ENCODE measurements at places on chromosomes 6 and 20.

GRCh38 chr6:43222418-43223059, 6.7 kb downstream of the DNPH1 start:
- peaks cover 3% of the 10 kb centered on the region for H3K4me1 ChIP-seq
- no peak overlapping the region for H3K27ac ChIP-seq
- peaks cover 20% of the 10 kb centered on the region for H3K36me3 ChIP-seq

- no peak for DNase-seq
- no peak overlapping the region for H3K27ac ChIP-seq
- no peaks in the 10 kb centered on the region for H3K27me3 ChIP-seq
- H3K36me3 ChIP-seq: no peaks in the 10 kb centered on the region
Measured at GRCh38 chr20:61762167-61762710, 303.4 kb downstream of the TAF4 start.

DNA sequence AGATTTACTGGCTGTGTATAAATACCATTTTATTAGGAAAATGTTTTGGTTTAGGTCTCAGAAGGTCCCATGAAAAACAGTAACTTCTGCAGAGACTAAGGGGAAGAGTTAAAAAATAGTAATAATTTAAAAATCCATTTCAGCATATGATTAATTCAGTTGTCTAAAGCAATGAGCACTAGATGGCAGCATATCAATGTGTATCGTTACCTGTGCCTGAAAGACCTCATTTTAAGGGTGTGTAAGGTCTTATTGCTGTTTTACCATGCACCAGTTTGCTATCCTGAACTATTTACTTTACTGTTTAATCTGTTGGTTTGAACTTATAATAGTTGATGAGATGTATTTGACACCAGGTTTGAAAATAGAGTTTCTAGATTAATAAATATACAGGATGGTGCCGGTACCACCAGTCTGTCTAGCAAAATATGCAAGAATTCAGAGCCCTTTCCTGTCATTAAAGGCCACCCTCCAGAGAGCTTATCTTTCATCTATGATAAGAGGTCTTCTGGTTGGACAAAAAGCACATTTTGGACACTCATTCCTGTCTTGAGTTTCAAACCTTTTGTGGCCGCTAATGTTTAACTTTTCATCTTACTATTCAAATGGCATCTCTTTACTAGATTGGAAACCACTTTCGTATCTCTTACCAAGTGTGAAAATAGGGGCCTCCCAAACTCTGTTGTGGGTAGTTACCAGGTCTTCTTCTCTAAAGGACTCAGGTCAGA, 8.9 kb upstream of the AHI1 start:
- H3K36me3 ChIP-seq: no peaks in the 10 kb centered on the region
- H3K4me3 ChIP-seq: no peak overlapping the region
- no peak overlapping the region for H3K27ac ChIP-seq
- H3K4me1 ChIP-seq: no peaks in the 10 kb centered on the region
- peak; percentile 61 for DNase-seq
- H3K27me3 ChIP-seq: no peaks in the 10 kb centered on the region

- H3K27ac ChIP-seq: no peak overlapping the region
- H3K4me1 ChIP-seq: peaks cover 15% of the 10 kb centered on the region
- no peaks in the 10 kb centered on the region for H3K36me3 ChIP-seq
- H3K27me3 ChIP-seq: peaks cover 3% of the 10 kb centered on the region
- no peak for DNase-seq
- H3K4me3 ChIP-seq: no peak overlapping the region
Measured at GRCh38 chr6:44034931-44035345, 92.3 kb downstream of the MRPL14 start.

All from endothelial cell of umbilical vein (primary cell).